Dermis blood vessel endothelial cell (primary cell): ENCODE measurements at places on chromosomes 2 and 18. TPM values are rescaled to one million over a fixed set of nuclear protein-coding genes. Genes with fewer than 3 reads are reported as not detected.

The ANKRD30B gene
- total RNA-seq = under 0.01 TPM in 1 of 2 replicates, not detected in the other

The IL37 gene
- not detected in 2 replicates for total RNA-seq

The CCDC141 gene
- total RNA-seq = 1.2 and 1.5 TPM in 2 replicates

The PDE6D gene
- 22.7 and 29.8 TPM in 2 replicates for total RNA-seq

The CIB4 gene
- total RNA-seq = not detected in 2 replicates

The FAM124B gene
- 139 and 228 TPM in 2 replicates for total RNA-seq

The RBM43 gene
- 2.0 and 4.2 TPM in 2 replicates for total RNA-seq

The HAAO gene
- total RNA-seq = not detected in 2 replicates

The PPP4R3B gene
- 52.2 and 62.6 TPM in 2 replicates for total RNA-seq

The B3GNT2 gene
- 30.8 and 31.8 TPM in 2 replicates for total RNA-seq

The CFAP65 gene
- not detected in 2 replicates for total RNA-seq

The EVX2 gene
- total RNA-seq = not detected in 2 replicates

The TSPYL6 gene
- not detected in 2 replicates for total RNA-seq

The SOWAHC gene
- 11.1 and 14.3 TPM in 2 replicates for total RNA-seq

The PRKAG3 gene
- total RNA-seq = not detected in 2 replicates

The C1QL2 gene
- not detected in 2 replicates for total RNA-seq

The LIPG gene
- total RNA-seq = 1.9 and 54.6 TPM in 2 replicates

The DSG1 gene
- total RNA-seq = not detected in 2 replicates
